ENCODE measurements at places on chromosomes 1 and 21.

DNA sequence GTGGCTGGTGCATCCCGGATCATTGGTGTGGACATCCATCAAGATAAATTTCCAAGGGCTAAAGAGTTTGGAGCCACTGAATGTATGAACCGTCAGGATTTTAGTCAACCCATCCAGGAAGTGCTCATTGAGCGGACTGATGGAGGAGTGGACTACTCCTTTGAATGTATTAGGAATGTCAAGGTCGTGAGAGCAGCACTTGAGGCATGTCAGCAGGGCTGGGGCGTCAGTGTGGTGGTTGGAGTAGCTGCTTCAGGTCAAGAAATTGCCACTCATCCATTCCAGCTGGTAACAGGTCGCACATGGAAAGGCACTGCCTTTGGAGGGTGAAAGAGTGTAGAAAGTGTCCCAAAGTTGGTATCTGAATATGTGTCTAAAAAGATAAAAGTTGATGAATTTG lies 79.1 kb downstream of the FMN2 start:
- DNase-seq: no peak

DNA sequence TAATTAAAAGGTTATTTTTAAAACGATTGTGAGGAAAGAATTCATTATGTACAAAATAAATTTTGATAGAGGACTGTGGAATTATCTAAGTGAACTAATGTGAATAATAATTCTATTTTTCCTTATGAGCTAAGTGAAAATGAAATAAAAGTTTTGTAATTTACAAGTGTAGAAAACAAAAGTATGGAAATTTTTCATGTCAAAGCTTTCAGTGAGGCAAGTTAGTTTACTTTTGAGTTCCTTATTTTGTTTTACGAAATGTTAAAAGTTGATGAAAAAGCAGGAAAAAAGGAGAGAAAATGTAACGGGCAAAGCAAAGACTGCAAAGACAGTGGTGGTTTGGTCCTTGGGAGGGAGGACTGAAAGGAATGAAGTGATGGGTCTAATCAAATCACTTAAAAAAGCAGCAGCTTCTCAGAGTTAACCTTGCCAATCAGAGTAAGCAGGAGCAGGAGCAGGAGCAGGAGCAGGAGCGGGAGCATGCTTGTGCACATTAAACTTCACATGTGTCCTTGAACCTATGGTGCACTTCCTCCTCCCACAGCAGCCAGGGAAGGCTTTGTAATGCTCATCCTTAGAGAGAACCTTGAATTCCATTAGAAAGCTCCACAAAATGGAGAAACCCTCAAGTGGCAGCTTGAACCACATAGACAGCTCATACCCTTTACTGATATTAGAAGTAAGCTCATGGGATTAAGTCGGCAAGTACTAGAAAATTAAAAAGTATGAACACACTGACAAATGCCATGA lies 133.4 kb downstream of the LHX4 start:
- DNase-seq: no peak

DNA sequence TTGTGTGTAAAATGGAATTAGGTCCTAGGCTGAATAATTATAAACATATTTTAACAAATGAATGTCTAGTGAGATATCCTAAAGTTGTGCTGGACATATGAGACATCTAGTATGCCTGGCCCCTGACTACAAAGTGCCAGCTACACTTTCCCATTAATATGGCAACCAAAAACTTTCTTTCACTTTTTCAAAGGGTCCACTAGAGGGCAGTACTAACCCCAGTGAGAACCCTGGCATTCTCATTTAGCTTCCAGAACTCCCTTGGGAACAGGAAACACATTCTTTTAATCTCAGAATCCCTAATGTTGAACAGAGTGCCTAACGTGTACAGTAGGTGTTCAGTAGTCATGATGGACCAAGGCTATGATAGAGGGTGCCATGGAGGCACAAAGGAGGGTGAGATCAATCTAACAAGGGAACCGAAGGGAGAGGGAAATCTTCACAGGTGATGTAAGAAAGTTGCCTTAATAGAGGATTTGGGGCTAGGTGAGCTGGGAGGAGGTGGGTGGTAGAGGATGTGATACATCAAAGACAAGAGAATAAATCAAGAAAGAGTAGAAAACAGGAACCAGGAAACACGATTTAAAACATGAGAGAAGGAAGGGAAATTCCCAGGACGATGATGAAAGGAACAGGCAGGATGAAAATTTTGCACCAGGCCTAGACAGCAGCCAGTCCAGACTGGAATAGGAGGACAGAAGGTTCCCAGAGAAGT lies 41.6 kb downstream of the NSL1 start:
- DNase-seq: no peak

GRCh38 chr1:151935154-151935553 lies 25.8 kb upstream of the THEM4 start:
- no peak for DNase-seq

DNA sequence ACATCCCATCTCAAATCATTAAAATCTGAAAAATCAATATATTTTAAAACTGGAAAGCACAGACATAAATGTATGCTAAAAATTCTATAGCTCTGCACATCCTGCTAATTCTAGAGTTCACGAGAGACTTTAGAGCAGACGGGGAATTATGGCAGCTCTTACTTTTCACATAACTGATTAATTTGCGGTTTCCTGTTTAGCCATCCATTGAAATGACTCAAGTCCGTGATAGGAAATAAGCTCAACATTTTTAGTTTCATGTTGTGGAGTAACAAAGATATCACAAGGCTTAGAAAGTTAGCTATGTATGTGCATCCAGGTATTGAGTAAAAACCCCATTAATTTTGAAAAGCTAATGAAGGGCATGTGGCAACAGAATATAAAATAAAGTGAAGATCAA lies 123.2 kb downstream of the SMYD2 start:
- no peak for DNase-seq

- no peak for DNase-seq
Measured at GRCh38 chr1:12445257-12445656, 172.8 kb downstream of the DHRS3 start.

- no peak for DNase-seq
Measured at GRCh38 chr1:109247401-109248365, 1.7 kb upstream of the CELSR2 start.

DNA sequence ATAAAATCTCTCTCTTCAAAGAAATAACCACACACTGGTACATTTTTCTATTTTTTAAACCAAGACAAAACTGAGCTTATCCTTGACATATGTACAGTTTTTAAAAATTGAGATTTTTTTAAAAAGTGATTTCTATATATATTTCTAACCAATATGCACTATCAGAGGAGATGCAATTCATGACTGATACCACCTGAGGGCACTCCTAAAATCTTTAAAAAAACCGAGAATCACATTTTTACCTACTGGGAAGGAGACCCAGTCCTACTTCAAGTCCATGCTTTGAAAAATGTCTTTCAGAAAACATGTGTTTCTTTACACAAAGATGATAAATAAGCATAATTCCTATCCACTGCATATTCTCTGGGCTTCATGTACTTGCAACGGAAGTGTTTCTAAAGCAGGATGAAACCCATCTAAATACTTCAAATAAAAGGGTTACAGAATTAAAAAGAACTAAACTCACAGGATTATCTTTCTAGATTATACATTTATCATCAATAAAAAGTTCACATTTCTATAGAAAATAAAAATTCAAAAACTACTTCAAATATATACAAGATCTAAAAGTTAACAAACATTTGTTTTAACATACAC lies 98.6 kb downstream of the ENAH start:
- no peak for DNase-seq

- DNase-seq: no peak
Measured at GRCh38 chr1:37156646-37157045, 122.3 kb upstream of the GRIK3 start.

- no peak for DNase-seq
Measured at GRCh38 chr1:164651351-164651951, 92.5 kb downstream of the PBX1 start.

GRCh38 chr1:42170779-42171621 lies 6.5 kb upstream of the GUCA2A start:
- DNase-seq: no peak

DNA sequence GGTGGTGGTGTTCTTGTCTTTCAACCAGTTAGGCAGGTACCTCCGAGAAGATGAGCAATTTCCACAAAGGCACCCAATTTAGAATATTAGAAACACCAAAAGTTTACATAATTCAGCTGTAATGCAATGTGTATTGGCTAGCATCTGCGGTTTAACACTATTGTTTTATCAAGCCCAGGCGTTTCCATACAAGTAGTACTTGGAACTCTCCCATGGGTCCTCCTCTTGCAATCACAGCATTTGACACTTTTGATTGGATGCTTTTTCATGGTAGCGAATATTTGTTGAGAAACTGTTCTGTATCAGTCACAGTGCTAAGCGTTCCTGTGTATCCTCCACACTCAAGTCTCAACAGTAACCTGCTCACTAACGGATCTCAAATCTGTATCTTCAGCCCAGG lies 20.1 kb upstream of the MAP1LC3C start:
- no peak for DNase-seq

DNA sequence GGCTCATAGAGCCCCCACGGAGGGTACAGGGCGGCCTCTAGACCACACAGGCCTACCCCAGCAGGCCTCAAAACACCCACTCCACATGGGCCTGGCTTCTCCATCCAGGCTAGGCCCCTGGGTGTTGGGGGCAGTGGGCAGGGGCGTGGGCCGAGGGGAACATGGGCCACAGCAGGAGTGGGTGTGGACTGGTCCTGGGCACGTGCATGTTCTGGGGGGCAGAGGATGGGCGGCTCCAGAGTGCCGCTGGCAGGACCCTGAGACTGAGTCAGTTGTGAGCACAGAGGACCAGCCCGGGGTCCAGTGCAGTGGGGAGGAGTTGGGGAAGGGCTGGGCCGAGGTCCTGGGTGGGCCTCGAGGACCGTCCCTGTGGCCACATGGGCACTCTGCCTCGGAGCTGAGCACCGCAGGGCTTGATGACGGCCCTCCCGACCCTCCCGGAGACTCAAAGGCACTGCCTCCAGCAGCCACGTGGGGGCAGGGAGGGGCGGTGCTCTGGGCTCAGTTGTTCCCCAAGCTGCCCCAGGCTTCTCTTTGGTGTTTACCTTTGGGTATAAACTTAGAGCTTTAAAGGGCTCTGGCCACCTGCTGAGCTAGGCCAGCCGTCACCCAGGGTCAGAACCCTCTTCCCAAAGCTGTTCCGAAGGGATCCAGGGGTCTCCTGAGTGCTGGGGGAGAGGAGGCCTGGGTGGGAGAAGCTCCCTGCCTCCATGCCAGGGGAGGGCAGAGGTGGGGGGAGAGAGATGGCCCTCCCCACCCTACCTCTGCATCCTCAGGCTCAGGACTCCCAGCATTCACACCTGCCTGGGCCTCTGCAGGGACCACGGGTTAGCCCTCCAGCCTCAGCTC lies 79.9 kb downstream of the MORN1 start:
- DNase-seq: peak; percentile 44

- DNase-seq: no peak
Measured at GRCh38 chr1:108016451-108016920, 51.5 kb upstream of the VAV3 start.

DNA sequence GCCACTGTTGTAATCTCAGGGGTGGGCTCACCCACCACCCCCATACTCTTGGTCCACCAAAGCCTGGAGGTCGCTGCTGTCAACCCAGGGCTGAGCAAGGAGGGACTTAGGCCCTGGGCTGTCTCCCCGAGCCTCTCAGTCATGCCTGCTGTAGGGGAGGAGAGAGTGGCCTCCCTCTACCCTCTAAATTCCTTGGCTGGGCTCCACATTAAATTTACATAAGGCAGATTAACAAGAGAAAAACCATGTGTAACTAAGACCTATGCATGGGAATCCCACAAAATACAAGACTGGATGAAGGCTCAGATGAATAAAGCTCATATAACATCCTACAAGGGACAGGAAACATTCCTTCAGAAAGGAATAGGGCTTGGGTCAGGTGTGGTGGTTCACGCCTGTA lies 1.8 kb upstream of the PIK3CD start:
- DNase-seq: no peak

DNA sequence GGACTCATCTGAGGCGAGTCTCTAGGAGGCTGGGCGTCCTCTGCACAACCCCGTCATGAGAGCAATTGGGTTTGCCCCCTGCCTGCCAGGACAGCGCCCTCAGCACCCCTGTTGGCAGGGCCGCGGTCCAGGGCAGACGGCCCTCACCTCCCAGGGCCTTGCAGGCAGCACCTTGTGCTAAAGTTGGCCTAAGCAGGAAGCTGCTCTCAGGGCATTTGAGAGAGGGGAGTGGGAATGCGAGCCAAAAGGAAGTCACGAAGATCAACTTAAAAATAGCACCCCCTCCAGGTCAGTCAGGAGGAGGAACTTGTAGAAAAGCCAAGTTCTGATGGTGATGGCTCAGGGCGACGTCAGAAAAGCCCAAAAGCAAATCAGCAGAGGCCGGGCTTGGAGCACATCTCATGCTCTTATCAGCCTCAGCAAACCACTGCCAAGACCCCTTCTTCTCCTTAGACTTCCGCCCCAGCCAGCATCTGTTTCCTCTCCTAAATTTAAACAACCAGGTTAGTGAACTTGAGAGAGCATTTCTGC lies 12.6 kb upstream of the ADORA3 start:
- no peak for DNase-seq

DNA sequence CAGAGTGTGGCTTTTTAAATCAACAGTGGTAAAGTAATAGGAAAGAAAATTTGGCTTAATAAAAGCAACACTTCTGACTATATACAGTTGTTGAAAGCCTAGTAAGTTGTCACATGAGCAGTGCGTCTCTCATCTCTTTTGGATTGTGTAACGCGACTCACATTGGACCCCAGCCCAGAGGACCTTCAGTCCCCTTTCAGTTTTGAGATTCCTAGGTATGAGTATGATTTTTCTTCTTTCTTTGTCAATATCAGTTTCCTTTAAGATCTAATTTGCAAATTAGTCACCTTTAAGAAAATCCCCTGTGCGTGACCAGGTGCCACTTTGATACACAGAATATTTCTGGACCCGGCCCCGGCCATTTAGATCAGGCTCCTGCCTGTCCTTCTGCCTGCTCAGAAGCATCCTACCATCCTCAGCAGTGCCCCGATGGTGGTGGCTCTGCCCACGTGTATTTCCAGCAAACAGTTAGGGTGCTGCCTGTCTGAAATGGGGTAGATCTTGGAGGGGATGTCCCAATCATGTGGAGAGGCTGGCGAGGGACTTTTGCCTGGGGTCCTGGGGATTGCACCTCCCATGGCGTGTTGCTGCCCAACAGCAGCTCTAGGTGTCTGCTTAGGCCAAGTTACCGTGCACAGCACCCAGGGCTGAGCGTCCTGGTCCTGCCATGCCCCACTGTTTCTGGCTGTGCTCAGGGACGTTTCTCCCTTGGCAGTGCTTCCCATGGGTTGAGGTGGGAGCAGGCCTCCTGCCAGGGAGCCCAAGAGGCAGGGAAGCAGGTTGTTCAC lies 21.1 kb downstream of the SNAP47 start:
- no peak for DNase-seq

- no peak for DNase-seq
Measured at GRCh38 chr21:31983120-31983519, 110.3 kb downstream of the HUNK start.

DNA sequence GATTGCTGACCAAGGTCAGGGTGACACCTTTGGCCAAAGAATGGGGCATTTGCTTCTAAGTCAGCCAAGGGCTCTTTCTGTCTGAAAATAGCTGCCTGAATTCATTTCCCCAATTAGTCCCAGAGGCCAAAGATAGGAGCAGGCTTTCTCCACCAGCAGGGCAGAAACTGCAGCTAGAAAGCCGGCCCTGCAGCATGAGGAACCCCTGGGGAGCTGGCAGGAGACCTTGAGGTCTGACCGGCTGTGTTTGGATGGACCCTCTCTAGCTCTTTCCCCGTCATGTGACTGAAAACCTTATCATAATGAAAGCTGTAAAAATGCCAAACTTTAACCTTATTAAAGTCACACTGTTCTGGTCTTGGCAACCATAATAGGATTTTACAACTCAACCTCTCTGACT lies 93.4 kb downstream of the CD58 start:
- no peak for DNase-seq
